Stimulated activated CD8-positive, alpha-beta memory T cell treated with anti-CD3 and anti-CD28 coated beads, Interleukin-2, amount 100 ng/mL, for 1 hour (primary cell): ENCODE measurements at places on chromosomes 12 and 14.

DNA sequence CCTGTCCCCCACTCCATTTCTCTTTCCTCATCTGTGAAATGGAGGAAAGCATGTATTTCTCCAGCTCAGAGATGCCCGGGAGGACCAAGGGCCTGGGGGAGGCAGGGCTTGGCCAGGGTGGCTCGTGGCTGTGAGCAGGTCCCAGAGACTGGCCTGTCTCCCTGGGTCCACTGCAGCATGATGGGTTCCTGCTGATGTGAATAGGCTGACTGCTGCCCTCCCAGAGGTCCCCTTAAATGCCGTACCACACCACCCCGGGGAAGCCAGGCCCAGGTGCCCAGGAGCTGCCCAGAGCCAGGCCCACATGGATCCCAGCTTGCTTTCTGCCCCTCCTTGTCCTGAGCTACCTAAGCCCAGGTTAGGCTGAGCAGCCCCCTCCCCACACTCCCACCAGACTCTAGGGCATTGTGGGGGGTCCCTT is 158.2 kb upstream of the C14orf180 start:
- no peak for DNase-seq

DNA sequence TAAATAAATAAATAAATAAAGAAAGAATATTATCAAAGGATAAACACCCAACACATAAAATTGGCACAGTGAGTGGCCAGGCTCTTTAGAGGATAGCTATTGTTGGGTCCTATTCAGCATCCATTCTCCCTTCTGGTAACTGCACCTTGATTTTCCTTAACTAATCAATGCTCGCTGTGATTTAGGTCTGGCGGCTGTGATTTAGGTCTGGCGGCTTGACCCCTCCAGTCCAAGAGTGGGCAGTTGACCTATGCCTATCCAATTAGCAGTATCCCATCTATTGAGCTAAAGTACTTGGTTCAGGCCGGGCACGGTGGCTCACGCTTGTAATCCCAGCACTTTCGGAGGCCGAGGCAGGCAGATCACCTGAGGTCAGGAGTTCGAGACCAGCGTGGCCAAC is 9.7 kb upstream of the SLC15A4 start:
- no peak for DNase-seq

GRCh38 chr12:29816874-29817725 is 33.4 kb upstream of the TMTC1 start:
- DNase-seq: no peak

DNA sequence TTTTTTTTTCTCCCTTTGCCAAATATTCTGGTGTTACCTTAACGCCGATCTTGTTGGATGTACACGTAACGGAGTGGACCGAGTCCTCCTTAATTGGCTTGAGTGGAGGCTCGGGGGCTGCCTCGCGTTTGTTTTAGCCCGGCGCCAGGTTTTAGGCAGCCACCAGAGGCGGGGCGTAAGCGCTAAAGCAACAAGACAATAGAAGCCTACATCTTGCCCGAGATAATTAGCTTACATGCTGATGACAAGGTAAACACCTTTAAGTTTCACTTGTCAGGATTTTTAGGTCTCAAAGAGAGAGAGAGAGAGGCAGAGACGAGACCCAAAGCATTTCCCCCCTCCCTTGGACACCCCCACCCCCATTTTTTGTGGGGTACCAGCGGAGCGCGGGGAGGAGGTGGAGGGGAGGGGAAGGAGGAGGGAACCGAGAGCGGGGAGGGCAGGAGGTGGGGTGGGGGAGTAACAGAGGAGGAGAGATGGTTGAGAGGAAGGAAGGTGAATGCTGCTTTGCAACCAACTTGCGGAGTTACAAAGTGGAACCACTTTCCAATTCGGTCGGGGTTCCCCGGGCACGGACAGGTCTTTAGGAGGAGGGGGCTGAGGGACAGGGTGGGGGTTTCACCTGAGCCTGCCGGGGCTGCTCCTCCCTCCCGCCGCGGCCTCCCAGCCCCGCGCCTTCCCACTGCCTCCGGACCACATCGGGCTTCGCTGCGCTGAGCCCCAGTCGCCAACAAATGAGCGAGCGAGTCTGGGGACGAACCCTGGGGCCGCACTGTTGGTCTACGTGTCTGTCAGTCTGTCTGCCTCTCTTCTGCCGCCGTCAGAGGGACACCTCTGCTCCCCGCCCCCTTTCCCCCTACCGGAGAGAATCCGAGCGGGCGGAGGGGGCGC is at the start of gene NKX2-1:
Gene NKX2-1, minus strand, starts transcription at position 802 of the 891 bp plus-strand sequence. Its CDS starts 103 bp downstream, at position 699.
- no peak for DNase-seq

DNA sequence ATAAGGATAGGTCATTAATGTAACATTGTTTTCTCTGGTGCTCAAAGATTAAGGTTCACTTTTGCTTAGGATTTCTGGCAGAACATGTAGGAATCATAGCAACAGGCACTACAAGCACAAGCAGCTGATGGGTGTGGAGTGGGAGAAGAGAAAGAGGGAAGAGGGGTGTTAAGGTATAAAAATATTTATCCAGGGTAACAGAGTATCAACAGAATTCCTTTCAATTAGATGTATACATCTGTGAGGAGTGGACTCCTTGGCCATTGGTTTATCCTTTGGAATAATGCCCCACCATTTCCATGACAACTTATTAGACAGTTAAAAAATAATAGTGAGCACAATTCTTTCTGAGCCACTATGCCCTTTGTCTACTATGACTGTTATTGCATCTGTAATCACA is 388.3 kb upstream of the DDHD1 start:
- no peak for DNase-seq

- DNase-seq: no peak
Observed at GRCh38 chr14:40371011-40371410, 938.8 kb upstream of the FBXO33 start.

DNA sequence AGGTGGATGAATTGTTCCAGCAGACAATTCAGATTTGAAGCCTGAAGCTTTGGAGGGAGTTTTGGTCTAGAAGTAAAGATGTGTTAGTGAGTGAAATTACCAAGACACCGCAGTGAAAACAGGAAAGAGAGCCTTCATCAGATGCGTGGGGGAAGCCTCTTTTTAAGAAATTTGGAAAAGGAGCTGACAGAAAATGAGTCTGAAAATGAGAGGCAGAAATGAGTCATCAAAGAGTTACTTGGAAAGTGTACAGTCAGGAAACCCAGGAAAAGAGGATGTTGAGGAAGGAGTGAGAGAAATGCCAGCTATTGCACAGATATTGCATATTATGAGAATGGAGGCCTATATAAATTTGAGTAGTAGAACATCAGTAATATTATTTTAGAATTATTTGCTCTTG is 520.7 kb downstream of the NRXN3 start:
- no peak for DNase-seq

DNA sequence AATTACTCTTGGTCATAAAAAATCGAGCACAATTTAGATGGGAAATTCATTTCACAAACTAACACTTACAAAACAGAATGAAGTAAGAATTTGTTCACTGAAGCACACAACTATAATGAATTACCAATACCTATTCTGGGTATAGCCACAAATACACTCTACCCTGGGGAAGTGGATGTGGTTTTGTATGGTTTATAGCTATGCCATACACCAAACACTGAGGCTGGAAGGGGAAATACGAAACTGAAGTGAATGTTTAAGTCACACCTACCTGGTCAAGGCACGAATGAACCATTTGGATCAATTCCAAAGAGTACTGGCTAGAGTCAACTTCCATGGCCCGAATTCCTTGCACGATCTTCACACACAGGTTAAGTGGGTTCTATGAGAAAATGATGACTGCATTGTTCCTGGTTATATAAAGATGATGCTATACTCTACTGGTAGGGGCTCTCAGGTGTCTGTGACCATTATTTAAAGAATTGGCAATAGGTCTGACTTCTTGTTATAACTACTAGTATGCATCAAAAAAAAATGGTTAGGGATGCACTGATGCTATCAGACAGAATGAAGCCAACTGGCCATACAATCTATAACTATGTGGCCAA is 12.8 kb downstream of the NEK9 start:
- DNase-seq: no peak

DNA sequence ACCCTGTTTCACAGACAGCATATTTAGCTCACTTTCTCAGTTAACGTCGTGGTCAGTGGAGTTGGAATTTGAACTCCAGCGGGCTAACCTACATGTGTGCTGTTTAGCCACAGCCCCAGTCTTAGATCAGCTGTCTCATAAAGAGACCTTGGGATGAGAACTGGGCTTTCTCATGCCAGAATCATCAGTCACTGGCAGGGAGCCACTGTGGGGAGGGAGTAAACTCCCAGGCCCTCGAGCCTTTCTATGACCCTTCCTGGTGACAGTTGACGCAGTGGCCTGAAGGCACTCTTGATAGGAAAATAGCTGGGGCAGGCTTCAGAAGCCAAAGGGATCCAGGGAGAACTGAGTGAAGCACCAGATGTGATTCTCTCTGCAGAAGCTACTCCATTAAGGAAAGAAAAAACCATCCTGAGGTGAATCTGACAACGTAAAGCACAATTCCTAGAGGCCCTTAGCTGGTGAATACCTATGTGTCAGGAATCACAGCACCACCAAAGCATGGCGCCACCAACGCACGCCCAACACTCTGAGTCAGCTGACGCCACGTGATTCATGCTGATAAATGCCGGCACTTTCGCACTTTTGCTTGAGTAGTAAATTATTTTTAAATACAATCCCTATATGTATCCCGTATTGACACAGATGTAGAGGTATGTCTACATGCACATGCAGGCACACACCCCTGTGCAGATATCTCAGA is 279.6 kb upstream of the TMEM132C start:
- DNase-seq: no peak

GRCh38 chr14:74973003-74973653 is 17.7 kb upstream of the PGF start:
- DNase-seq: no peak

DNA sequence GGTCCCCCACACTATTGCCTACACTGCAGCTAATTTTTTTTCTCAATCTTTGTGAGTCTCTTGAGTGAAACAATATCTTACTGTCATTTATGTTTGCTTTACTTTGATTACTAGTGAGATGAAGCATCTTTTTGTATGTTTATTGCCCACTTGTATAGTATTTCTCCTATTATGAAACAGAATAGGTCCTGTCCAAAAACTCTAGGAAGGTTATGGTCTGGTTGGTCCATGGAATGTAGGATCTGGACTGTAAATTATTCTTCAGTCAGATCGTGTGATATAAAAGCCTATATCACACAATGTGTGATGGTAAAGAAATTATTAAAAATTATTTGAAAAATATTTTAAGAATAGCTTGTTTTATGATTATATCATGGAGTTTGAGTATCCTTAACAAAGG is 434.4 kb downstream of the ZFP36L1 start:
- DNase-seq: no peak

GRCh38 chr12:108525681-108526080 is 10.6 kb downstream of the FICD start:
- no peak for DNase-seq

- no peak for DNase-seq
Observed at GRCh38 chr12:109393437-109394345, 46.0 kb downstream of the MYO1H start.

GRCh38 chr14:54478636-54479215 is 10.1 kb downstream of the GMFB start:
- DNase-seq: no peak

DNA sequence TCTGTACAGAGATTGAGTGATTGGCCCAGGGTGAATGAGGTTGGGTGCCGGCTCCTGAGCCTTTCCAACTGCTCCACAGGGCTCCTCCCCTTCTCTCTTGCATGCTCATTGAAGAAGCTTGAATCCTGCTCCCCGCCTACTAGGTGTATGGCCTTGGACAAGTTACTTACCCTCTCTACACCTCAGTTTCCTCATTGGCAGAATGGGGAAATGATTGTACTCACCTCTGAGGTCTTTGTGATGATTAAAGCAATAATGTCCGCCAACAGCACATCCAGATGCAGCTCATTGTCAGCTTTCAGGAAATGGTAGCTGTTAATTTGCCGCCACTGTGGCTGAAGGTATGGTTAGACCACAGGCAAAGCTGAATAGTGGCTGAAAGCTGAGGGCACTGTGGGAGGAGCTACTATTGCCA is 174.1 kb downstream of the CRADD start:
- DNase-seq: no peak

DNA sequence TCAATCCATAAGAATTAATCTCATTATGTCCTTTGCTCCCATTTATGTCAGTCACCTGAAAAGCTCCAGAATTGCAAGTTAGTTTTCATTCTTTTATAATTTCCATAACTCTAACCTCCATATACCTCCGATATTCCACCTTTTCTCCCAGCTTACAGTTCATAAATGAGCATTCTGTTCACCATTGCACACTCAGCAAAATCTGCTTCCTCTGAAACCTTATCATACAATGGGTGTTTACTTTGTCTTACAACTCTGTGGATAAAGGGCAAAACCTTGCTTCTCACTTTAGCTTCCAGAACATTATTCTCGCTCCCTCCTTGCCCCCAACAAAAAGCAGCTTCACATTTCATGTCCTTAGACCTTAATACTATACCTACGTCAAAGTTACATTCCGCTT is 19.3 kb upstream of the SLCO1B1 start:
- no peak for DNase-seq

DNA sequence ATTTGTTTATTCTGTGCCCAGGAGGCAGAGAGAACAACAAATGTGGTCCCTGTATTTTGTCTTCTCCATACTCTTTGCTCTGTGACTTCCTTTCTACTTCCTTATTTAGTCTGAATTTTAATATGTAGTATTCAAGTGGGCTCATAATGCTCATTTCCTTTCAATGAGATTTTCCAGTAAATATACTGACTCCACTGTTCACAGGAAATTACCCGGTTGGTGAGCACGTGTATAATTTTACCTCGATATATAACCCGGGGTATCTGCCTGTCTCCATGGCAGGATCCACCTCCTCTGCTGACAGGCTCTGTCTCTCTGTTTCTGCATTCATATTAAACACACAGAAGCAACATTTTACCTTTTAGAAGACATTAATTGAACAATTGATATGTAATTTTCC is 166.0 kb downstream of the SLC38A4 start:
- no peak for DNase-seq

DNA sequence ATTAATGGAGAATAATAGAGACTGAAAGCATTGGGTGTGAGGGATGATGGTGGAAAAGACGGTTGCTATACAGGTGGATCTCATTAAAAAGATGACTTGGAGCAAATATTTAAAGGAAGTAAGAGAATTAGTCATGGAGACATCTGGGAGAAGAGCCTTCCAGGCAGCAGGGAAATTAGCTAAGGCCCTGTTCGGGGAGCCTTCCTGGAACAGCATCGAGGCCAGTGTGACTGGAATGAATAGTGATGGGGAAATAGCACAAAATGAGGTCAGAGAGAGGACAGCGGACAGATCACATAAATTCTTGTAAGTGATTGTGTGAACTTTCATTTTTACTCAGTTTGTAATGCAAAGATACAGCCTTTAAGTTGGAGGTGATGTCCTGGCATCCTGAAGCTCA is 842.3 kb downstream of the SLC6A15 start:
- DNase-seq: no peak

- no peak for DNase-seq
Observed at GRCh38 chr12:65859519-65859918, 35.2 kb downstream of the HMGA2 start.

- no peak for DNase-seq
Observed at GRCh38 chr12:113232089-113232839, 11.0 kb downstream of the TPCN1 start.

GRCh38 chr12:42504049-42504448 is 85.5 kb downstream of the PRICKLE1 start:
- no peak for DNase-seq
